Mammary epithelial cell (primary cell): ENCODE measurements at places on chromosomes 4 and X. TPM values are rescaled to one million over a fixed set of nuclear protein-coding genes. Genes with fewer than 3 reads are reported as not detected.

Gene PGAM4
- not detected in 2 replicates for total RNA-seq

Gene CTAG2
- total RNA-seq = not detected in 2 replicates

Gene GYG2
- not detected in 2 replicates for total RNA-seq

Gene SPANXC
- not detected for total RNA-seq
